ENCODE measurements at places on chromosomes 1 and 21. TPM values are rescaled to one million over a fixed set of nuclear protein-coding genes. Genes with fewer than 3 reads are reported as not detected.

Gene GJA4
- total RNA-seq = not detected

Gene SLC6A9
- 14.8 TPM for total RNA-seq

Gene ATP1A4
- total RNA-seq = not detected

Gene HFM1
- not detected for total RNA-seq

Gene LRRIQ3
- total RNA-seq = 1.7 TPM

Gene CFAP141
- total RNA-seq = not detected

Gene DNALI1
- total RNA-seq = not detected

Gene TRIM45
- total RNA-seq = 0.60 TPM

Gene AK5
- total RNA-seq = 4.3 TPM

Gene S100B
- total RNA-seq = 10.5 TPM

Gene C1orf53
- 0.95 TPM for total RNA-seq
